ENCODE measurements at places on chromosomes 6 and 20.

DNA sequence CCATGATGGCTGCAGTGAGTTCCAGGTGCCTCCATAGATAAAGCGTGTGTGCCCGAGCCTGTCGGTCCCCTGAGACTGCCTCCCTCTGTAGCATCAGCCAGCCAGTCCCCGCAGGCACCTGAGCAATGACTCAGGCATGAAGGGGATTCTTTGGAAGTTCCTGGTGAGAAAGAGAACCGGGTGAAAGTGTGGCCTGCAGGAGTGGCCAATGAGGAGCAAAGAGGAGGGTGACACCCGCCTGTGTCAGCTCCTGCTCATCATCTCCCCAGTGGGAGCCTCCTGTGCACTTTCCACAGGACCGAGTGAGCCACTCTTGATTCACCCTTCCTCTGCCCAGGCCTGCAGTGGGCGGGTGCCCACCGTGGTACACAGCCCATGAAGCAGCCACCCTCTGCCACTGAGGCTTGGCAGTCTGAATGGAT, 71.2 kb upstream of the PTPN1 start:
- DNase-seq = no peak

GRCh38 chr6:129671442-129672340, 38.3 kb downstream of the ARHGAP18 start:
- peak; percentile 31 for DNase-seq

DNA sequence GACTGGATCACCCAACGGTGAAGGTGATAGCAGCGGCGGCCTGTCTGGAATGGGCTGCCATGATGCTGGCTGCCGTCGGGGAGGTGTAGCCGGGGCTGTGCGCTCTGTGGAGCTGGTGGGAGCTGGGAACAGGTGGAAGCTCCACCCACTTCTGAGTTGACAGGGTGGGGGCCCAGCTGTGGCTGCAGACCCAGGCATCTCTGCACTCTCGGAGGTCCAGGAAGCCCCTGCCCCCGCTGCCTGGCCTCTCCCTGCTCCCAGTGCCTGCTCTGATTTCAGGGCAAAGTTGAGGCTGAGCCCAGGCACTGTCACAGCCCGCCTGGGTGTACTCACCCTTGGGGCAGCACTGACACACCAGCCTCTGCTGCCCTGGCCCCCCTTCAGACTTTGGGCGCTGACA, 18.1 kb upstream of the CHRNA4 start:
- DNase-seq = no peak

- DNase-seq = peak; percentile 10
Observed at GRCh38 chr6:30325150-30325872, 1.4 kb upstream of the TRIM39 start.

DNA sequence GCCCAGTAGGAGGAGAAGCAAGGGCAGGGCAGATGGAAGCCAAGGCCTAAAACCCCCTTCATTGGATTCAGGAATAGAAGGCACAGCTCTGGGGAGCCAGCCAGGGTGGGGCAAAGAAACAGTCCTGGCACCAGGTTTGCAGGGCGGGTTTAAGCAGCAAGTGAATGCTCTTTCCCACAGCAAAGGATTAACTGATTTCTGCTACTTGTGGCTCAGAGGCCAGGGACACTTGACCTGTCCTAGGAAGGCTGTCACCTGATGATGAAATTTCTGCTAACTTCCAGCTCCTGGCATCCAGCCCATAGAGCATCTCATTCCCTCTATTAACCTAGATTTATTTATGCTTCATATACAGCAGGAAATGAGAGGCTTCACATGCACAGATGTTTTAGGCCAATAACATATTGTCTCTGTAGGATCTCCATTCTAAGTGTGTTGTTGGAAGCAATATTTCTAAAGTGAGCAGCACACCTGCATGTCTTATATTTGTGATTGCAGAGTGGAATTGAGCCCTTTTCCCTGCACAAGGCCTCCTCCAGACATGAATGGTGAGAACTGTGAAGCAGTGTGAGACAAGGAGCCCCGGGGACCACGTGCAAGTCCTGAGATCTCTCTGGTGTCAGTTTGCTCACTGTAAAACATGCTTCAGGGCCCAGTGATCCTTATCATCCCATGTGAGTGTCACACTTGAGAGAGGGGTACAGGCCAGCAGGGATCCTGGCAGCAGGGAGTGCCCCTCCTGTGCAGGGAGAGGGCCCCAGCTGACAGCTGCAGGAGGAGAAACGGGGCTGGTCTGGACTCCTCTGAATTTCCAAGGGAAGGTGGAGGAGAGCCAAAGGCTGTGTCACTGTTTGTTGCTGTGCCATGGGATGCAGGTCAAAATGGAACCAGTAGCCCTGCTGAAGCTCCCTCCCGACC, 41.1 kb upstream of the CST5 start:
- DNase-seq = no peak

- no peak for DNase-seq
Observed at GRCh38 chr20:5168651-5169396, 42.0 kb downstream of the CDS2 start.
